ENCODE measurements at places on chromosomes 16 and 17.

GRCh38 chr17:62717889-62718288 lies 90.2 kb downstream of the MARCHF10 start:
- DNase-seq: no peak

DNA sequence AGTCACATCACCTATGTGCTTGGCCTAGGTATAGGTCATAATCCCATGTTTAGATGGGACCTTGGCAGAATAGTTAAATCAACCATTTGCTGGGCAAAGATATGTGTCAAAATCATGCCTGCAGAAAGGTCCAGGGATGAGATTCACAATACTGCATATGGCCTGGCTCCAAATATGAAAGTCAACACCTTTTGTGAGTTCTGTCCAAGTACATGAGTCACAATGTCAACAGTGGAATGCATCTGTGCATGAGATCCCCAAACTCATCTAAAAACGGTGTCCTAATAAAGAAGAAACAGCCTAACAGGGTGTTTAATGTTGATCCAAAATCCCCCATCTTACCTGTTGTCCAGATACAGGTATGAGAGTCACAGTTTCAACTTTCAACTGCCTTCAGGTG lies 1847.5 kb downstream of the TP53TG3F start:
- no peak for DNase-seq

DNA sequence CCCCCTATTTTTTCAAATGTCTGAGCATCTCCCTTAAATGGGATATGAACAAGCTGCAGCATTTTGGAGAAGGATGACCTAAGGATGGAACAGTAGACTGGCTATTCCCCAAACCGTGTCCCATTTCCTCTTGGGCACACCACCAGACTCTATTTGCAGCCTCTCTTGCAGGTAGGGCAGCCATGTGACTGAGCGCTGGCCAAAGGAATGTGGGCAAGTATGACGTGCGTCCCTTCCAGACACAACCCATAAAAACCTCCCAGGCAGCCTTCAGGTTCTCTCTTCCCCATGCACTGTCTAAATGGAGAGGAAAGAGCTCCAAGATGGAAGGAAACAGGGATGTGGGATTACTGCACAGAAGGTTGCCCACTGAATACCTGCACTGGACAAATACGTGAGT lies 149.7 kb downstream of the CCT6B start:
- no peak for DNase-seq

DNA sequence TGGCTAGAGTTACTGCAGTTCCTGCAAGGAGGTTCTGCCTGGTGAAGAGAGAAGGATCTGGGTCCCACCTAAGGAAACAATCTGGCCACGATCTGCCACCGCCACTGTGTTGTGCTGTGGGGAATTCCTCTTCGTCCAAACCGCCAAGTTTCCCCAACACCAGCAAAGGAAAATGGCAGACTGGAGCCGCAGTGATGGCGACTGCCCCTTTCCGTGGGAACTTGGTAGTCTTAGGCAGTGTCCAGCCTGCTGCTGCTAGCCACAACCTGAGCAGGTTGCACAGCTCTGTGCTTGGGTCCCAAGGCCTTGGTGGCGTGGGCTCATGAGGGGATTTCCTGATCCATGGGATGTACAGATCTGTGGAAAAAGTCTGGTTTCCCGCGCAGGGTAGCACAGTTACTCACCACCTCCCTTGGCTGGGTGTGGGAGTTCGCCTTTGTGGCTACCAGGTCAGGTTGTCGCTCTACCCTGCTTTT lies 28.6 kb downstream of the NFATC3 start:
- DNase-seq: no peak

DNA sequence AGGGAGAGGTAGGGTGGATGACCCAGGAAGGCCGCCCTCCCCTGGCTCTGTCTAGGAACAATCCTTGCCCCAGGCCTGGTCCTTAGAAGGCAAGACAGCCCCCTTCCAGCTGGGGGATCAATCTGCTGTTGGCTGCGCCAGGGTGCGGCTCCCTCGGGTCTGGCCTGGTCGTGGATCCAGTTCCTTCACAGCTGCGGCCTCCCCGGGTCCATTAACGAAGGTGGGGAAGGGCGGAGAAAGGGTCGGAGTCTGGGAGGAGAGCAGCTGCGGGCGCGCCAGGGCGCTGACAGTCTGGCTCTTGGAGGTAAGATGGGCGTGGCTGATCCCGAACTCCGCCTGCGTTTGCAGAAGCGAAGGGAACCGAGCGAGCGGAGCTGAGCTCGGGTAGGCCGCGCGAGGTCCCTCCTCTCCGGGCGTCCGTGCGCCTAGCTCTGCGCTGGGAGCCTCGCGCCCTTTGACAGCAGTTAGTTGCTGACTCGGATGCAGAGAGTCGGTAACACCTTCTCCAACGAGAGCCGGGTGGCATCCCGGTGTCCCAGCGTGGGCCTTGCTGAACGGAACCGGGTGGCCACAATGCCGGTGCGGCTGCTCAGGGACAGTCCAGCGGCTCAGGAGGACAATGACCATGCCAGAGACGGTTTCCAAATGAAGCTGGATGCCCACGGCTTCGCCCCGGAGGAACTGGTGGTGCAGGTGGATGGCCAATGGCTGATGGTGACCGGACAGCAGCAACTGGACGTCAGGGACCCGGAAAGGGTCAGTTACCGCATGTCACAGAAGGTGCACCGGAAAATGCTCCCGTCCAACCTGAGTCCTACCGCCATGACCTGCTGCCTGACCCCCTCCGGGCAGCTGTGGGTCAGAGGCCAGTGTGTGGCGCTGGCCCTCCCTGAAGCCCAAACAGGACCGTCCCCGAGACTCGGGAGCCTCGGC lies at the start of gene HSPB9:
TSS of gene HSPB9 (plus strand) at position 434 of the 933 bp plus-strand sequence. CDS start at position 481, 47 bp downstream.
- no peak for DNase-seq

DNA sequence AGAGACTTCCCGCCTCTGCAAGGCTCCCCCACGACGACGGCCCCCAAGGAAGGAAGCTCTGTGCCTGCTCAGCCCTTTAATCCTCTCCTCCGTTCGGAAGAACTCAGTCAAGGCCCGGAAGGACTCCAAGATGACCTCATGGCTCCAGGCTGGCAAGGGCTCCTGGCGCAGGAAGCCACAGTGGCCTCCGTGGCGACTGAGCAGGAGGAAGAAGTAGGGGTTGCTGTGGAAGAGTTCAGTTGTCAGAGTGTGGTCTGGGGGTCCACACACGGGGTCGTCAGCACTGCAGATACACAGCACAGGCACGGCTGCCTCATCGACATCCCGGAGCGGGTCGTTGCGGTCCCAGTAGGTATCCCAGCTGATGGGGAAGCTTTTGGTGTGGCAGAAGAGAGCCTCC lies 4.2 kb downstream of the ABHD15 start:
- DNase-seq: no peak

- DNase-seq: no peak
Observed at GRCh38 chr16:85682516-85682915, 6.2 kb downstream of the GINS2 start.

DNA sequence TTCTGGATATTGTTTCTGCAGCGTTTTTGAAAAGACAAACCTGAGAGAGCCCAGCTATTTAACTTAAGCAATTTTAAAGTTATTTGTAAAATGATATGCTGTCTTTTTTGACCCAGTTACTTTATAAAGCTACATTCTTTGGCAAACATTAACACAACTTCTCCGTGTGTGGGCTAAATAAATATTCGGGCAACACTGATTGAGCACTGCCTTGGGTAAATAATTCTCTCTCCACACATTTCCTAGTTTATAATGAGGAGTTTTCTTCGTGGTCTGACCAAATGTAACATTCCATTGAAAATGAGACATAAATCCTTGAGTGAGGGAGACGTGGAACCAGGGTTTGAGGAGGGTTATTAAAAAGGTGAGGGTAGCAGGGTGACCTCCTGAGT lies 142.8 kb downstream of the WWOX start:
- DNase-seq: no peak

DNA sequence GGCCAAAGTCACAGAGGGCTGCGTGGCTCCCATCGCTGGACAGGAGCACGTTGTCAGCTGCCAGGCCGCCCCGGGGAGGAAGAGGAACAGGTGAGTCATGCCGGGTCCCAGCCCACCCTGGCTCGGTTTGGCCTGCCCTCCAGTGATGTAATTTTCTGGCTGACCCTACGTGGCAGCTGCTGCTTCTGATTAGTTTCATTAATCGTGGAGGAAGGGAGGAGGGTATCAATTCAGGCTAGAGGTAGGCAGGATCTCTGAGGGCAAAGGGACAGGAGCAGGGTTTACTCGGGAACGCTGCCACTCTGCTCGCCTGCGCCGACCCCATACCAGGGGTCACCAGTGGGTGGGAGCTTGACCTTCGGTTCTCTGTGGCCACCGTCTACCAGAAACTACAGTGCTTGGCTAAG lies 11.7 kb upstream of the SPATA32 start:
- DNase-seq: no peak

- DNase-seq: no peak
Observed at GRCh38 chr16:21653571-21653970, 1.2 kb upstream of the IGSF6 start.

GRCh38 chr16:68229431-68230175 lies 6.3 kb downstream of the ESRP2 start:
- no peak for DNase-seq

DNA sequence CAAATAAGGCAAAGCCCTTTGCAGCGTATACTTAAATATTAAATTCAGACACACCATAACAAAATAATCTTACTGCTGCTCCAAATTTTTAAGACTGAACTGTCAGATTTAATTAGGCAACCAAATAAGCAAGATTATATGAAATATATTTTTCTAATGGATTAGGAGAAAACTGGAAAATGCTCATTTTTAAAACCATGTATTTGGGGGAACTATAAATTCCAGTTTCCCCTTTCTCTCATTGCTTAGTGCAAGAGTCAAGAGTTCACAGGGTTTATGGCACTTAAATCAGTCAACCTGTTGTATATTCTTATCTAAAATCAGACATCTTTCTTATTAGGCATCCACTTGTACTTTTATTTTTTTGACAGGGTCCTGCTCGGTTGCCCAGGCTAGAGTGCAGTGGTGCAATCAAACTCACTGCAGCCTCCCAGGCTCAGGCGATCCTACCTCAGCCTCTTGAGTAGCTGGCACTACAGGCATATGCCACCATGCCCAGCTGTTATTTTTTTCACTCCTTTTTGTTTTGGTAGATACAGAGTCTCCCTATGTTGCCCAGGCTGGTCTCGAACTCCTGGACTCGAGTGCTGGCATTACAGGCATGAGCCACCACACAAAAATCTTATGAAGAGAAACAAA lies 2.1 kb upstream of the KANSL1 start:
- DNase-seq: no peak
